Cerebellar cortex (tissue), 1 donor: ENCODE measurements at places on chromosomes 2 and 18.

GRCh38 chr18:74146756-74147155 is 878 bp downstream of the FBXO15 start:
- DNase-seq = peak; percentile 23

DNA sequence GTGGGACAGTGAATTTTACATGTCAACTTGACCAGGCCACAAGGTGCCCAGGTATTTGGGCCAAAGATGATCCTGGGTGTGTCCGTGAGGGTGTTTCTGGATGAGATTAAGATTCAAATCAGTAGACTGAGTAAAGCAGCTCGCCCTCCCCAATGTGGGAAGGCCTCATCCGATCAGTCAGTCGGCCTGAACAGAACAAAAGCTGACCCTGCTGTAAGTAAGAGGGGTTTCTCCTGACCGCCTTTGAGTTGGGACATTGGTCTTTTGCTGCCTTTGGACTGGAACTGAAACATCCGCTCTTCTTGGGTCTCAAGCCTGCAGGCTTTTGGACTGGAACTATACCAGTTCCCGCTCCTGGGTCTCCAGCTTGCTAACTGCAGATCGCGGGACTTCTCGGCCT is 233.3 kb downstream of the KLHL29 start:
- DNase-seq = no peak

- no peak for DNase-seq
Observed at GRCh38 chr2:233819884-233820773, 34.2 kb downstream of the HJURP start.

DNA sequence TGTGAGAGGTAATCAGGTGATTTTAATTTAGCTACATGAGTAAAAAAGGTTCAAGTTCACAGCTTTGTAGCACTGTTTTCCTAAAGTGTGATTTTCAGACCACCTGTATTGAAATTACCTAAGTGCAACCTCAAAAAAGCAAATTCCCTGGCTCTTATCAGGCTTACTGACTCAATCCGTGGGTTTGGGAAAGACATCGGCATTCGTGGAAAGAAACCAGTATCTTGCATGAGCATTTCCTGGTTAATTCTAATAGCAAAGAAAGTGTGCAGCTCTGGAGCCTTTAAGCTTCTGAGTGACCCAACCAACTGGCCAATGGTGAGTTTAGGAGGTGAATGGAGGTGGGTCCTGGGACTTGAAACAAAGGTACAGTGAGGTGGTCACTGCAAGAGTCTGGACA is 300.9 kb downstream of the NBAS start:
- DNase-seq = no peak

DNA sequence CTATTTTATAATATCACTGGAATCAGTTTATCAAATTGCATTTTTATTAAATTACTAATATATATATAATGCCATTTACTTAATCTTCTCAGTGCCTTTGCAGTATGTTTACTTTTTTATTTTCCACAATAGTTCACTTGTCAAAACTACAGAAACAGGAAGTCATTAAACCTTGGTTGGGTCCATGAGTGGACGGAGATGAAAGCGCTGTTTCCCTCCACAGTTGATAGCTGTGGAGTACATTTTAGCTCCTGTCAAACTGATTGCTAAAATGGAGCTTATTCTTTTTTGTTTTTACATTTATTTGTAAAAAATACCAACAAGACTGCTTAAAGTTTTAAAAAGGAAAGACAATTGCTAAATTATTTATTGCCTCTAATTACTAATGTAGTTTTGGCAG is 19.2 kb downstream of the MFF start:
- no peak for DNase-seq

DNA sequence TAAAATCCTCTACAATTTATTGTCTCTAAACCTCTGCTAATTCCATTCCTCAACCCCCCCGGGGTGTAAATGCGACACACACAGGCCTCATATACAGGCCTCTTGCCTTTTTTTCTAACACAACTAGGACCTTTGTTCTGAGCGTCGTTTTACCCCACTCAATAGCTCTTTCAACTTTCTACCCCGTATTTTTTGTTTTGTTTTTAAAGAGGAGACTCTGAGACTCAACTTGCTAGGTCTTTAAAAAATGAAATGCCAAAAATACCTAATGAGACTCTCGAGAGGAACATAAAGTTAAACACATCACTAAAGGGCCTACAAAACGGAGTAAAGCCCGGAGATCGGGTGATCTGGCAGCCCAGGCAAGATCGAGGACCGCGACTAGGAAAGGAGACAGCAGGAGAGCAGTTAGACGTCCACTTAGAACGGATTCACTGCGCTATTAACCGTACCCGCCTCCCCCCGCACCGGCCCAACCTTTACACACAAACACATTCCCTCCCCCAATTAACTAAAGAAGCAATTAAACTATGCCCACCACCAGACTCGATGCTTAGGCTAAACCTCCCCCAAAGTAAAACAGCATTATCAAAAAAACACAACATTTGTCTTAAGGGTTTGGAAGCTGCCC is 1.7 kb downstream of the TRIP12 start:
- DNase-seq = peak; percentile 24

- DNase-seq = no peak
Observed at GRCh38 chr2:161722547-161723503, 98.6 kb downstream of the SLC4A10 start.

GRCh38 chr2:240902615-240903041 is 3.5 kb upstream of the CROCC2 start:
- no peak for DNase-seq

DNA sequence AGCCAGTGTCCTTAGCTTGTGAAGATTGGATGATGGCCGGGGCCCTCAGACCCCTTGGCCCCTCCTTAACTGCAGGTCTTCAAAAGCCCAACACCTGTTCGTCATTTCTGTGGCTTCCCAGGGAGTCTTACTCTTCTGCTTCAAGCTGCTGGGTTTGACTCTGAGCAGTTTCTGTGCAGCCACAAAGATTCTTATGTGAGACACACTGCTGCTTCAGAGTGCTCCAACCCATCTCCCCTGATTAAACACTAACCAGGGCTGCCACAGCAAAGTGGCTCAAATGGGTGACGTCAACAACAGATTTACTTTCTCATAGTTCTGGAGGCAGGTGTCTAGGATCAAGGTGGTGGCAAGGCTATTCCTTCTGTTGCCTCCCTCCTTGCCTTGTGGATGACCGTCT is 40.8 kb downstream of the TSN start:
- DNase-seq = no peak

DNA sequence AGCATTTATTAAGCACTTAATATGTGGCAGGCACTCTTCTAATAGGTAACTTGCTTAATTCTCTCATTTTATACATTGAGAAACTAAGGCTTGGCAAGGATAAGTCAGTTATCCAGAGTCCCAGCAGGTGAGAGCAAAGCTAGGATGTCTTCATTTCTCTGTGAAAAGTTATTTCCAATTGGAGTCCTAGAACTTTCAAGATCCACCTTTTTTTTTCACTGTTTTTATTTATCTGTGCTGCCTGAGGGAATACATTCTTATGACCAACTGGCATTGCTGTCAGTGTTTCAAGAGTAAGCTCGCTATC is 56.2 kb upstream of the ETAA1 start:
- no peak for DNase-seq

GRCh38 chr2:216643986-216644659 is 10.9 kb downstream of the IGFBP2 start:
- DNase-seq = no peak

GRCh38 chr2:75632813-75633212 is 13.8 kb upstream of the MRPL19 start:
- DNase-seq = no peak

DNA sequence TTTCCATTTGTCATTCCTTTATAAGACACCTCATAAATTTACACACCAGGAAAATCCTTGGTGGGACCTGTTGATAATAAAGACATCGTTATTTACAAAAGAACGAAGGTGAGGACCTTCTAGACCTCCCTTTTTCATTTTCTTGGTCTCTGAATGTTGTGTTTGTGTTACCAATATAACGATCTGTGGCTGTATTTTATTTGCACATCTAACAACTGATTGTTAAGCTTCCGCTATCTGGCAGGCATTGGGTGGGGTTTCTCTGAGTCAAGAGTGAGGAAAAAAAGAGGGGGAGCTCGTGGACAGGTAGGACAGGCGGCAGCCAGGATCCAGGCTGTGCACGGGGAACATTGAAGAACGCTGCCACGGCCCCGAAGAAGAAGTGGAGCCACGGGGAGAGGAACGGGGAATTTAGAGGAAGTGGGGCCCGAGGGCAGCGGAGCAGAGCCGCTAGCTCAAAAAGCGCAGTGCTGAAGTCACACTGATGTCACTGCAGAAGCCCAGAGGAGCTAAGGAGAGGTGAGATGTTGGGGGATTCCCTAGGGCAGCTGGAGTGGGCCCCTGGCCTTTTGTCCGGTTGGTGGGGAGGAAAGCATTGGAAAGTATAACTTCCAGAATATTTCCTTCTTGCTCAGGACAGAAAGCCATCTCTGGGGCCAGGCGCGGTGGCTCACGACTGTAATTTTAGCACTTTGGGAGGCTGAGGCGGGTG is 20.9 kb upstream of the DNMT3A start:
- DNase-seq = no peak

DNA sequence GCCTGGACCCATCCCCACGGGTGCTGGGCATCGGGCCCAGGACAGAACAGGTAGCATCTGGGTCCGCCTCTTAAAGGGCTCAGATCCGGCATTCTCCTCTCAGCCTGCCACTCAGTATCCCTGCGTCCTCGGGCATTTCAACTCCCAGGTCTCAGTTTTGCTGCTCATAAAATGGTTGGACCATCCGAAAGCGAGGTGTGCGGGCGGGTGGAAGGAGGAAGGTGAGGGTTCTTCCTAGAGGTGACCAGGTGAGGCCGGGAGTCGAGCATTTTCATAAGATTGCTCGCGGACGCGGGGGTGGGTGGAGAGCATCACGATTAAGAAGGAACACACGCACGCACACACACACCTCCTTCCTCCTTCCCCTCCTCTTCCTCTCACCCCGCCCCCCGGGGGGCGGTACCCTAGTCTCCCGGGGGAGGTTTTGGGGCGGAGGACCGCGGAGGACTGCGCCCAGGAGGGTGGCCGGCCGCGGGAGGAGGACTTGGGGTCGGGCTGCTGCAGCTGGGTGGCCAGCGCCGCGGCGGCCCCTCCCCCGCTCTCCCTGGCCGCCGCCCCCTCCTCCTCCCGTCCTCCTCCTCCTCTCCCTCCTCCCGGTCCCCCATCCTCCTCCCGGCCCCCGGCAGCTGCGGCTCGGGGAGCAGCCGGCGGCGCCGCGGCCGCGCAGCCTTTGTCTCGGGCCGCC is 97.9 kb upstream of the GPR45 start:
- DNase-seq = no peak

- no peak for DNase-seq
Observed at GRCh38 chr18:3982541-3982940, 472.6 kb downstream of the DLGAP1 start.

DNA sequence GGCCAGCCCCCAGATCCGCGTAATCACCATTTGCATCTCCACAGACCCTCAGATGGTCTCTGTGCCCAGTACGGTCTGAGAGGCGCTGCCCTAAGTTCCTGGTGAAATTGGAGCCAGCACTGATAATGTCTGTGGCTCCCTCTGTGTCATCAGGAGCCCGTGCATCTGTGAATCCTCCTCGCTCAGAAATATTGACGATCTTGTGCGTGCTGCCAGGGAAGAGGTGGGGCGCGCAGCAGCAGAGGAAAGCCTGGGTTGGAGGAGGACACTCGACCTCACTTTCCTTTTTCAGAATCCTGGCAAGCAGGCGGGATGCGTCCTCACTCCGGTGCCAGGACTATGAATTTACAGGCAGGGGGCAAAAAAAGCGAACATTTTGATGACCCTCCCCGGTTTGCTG is 686.1 kb upstream of the SALL3 start:
- no peak for DNase-seq

GRCh38 chr18:60200558-60200957 is 172.0 kb downstream of the MC4R start:
- no peak for DNase-seq

- no peak for DNase-seq
Observed at GRCh38 chr18:73688851-73689711, 458.6 kb downstream of the FBXO15 start.

DNA sequence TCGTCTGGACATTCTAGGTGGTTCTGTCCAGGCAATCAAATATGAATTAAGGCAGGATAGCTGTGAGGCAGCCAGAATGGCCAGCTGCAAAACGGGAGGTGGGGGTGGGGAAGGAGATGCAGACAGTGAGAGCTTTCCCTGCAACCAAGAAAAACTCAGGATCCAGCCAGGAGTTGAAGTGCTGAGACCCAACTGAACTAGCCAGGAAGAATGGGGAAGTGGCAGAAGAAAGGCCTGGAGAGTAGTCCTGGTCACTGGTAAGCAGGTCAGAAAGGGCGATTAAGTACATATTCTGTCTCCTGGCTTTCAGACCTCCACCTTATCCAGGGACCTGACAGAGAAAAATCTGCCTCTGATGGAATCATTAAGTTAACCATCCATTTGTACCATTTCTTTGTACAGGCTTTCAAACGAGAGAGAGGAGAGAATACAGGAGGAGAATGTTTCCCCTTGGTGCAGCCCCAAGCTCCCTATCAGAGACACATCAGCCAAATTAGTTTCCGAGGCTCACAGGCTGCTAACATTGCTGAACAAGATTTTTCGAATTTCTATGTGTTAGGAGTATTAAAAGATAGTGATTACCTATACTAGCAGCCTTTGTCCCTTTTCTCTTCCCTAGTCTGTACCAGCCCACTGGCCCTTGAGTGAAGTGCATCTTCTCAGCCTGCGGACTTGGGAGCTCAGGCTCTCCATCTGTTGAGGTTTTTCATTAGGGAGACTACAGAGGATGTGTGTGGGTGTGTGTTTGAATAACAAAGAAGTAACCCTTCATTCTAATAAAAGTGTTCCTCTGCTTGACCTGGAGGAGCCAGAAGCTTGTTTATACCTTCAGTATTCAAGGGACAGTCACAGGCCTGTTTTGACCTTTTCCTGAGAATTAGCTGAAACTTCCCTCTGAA is 12.5 kb upstream of the HOXD1 start:
- DNase-seq = no peak

DNA sequence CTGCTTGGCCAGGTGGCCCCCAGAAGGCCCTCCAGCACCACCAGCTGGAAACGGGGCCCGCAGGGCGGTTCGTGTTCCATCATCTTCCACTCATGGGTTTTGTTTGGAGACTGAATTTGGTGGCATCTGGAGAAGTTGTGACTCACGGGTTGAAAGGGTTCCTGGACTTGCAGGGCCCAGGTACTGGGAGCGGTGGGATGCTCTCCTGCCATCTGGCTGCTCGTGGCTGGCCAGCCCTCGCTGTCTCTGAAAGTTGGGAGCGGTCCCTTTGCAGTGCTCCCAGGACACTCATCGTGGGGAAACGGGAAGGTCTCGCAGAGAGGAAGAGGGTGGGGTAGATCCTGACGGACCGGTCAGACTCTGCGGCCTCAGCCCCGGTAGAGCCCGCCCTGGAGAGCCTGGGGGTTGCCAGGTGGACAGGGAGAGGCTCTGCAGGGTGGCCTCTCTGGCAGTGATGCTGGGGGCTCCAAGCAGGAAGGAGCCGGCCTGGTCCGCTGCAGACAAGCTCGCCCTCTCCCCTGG is 47.5 kb downstream of the TWIST2 start:
- no peak for DNase-seq

GRCh38 chr2:38959466-38959865 is 69.8 kb downstream of the ARHGEF33 start:
- no peak for DNase-seq

DNA sequence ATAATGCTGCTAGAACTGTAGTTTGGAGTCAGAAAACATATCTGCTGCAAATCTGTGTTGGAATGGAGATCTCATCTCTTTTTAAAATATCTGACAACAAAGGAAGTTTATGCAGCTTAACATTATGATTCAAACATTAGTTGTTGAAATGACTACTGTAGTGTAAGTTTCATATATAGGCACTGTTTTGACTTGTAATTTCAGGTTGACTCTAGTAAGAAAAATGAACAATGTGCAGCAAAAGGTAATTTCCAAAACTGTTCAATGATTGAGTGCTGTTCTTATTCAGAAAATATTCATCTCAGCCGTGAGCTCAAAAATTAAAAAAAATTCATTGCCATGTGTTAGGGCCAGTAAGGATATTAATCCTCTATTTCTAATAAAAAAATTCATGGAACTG is 48.5 kb downstream of the CCDC138 start:
- DNase-seq = no peak
